Stimulated activated CD8-positive, alpha-beta memory T cell treated with anti-CD3 and anti-CD28 coated beads, Interleukin-15, amount 100 ng/mL, for 4 hours (primary cell): ENCODE measurements at places on chromosomes 16 and 17.

- DNase-seq, result peak; percentile 50
Measured at GRCh38 chr17:2250140-2251095, 53.2 kb downstream of the SMG6 start.

GRCh38 chr16:56286809-56287208, 95.5 kb downstream of the GNAO1 start:
- no peak for DNase-seq

DNA sequence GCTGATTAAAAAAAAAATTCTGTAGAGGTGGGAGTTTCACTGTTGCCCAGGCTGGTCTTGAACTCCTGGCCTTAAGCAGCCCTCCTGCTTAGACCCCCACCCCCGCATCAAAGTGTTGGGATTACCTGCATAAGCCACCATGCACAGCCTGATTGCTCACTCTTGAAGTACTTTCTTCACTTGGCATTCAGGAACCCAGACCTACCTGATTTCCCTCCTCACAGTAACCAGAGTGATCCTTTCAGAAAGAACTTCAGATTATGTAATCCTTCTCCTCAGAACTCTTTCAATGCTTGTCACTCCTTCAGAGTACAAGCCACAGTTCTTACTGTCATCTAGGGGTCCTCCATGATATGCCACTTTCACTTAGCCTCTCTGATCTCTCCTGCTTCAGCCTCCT, 1.4 kb downstream of the EFCAB13 start:
- DNase-seq, result no peak

- DNase-seq, result no peak
Measured at GRCh38 chr16:64754279-64754678, 367.6 kb downstream of the CDH11 start.

DNA sequence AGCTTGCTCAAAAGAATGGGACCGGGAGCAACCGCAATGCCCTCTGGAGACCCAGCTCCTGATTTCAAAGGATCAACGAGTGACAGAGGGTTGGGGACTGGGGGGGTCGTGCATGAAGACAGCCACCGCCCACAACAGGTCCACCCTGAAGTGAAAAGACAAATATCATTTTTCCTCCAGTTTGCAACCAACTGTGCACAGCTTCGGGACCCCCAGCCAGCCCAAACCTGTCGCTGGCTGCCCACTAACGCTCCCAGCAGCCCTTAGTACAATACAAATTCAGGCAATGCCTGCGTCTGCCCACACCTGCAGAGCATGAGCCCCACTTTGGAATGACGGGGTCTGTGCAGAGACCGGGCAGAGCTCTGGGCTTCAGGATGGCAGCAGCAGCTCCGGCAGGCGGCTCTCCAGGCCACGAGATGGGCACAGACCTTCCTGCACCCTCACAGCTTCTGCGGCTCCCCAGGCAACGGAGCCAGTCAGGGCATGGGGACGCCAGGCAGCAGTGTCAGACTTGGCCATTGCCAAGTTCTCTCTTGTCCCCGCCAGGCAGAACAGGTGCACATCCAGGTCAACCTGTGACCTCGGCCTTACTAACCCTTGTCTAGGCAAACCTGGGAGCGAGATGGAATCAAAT, 60.1 kb downstream of the TBC1D16 start:
- DNase-seq, result no peak

GRCh38 chr17:77489893-77490255, 349.1 kb downstream of the SEC14L1 start:
- DNase-seq, result no peak

DNA sequence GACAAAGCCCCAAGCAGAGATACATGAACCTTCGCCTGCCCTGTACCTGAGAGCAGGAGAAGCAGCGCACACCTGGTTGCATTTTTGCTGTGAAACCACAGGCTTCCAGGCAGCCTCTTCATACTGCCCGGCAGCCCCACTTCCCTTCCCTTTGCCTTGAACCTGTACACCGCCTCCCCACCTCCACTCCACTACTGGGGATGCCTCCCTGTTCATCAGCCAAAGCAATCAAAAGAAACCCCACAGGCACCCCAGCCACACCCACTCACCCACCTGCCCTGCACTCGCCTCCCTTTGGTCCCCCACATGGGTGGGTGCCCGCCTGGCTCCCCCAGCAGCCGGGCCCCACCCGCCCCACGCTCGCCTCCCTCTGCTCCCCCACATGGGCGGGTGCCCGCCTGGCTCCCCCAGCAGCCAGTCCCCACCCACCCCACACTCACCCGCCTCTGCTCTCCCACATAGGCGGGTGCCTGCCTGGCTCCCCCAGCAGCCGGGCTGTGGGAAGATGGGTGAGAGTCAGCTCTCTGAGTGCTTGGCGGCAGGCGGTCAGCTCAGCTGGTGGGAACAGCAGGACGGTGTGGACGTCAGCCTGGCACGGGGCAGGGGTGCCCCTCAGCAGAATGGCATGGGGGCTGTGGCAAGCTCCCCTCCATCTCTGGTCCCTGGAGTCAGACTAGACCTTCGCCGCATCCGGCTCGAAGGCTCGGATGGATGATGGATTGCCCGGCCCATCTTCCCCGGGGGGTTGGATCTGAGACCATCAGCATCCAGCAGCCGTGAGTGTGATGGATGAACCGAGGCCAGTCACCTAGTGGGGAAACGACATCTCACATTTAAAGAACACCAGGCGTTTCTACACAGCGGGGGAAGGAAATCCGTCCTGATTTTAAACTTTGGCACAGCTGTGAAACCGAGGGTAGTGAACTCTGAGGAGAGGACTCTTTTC, 135.6 kb downstream of the BANP start:
- no peak for DNase-seq

- peak; percentile 63 for DNase-seq
Measured at GRCh38 chr17:29588562-29589411, 661 bp downstream of the GIT1 start.

DNA sequence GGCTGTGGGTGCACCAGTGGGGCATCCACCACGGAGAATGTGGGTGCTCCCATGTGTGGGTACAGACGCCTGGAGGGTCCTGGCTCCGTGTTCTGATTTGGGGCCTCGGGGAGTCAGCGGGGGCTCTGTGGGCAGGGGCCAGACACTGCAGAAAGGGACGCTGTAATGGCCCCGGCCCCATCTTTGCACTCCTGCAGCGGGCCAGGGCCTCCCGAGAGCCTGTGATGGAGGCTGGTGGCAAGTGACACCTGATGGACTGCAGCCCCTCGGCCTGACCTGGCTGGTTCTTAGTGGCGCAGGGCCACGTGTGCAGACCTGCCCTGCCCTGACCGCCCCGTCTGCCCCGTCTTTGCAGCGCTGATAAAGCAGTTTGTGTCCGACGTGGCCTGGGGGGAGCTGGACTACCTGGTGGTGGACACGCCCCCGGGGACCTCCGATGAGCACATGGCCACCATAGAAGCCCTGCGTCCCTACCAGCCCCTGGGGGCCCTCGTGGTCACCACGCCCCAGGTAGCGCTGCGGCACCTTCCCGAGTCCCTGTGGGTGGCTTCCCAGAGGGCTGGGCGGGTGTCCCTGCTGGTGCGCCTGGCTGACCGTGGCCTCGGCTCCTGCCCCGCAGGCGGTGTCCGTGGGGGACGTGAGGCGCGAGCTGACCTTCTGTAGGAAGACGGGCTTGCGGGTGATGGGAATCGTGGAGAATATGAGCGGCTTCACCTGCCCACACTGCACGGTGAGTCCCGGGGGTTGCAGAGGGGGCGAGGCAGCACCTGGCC, 4.7 kb downstream of the NUBP2 start:
- DNase-seq, result no peak
